ENCODE measurements at places on chromosomes 12 and 14.

- no peak for DNase-seq
These were observed 56.5 kb upstream of the KCNH3 start for GRCh38 chr12:49482095-49483051.

- no peak for DNase-seq
These were observed 150.9 kb upstream of the PLEKHG7 start for GRCh38 chr12:92551853-92552397.

- DNase-seq, result peak; percentile 75
These were observed 699.7 kb upstream of the TBX3 start for GRCh38 chr12:115383668-115384067.

DNA sequence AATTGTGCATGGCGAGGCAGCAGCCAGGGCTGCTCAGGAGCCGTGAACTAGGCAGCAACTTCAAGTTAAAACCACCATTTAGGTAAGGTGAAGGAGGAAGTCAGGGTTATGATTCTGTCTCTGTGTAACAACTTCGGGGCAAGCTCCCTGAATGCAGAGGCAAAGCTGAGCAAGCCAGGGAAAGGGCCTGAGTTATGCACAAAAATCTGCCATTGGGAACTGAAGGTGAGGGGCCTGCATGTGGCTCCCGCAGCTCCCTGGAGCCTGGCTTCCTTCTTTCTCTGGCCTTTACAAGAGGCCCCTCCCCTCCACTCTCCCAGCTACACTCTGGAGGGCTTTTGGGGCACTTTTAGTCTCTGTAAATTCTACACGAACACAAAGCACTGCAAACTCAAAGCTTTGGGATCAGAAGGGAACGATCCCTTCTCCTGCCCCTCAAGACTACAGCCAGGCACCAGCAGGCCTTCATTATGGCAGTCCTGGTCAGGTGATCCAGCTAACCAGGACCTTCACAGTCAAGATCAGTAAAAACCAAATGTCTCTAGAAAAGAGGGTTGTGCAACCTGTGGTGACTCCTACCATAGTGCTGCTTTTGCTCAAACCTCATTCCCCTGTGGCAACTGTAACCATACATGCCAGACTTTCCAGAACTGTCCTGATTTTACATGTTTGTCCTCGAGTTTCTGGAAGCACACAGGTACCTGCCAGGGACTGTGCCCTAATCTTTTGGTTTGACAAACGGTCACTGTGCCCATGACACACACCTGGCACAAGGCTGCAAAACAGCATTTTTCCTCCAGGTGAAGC is 67.2 kb upstream of the PTGR2 start:
- no peak for DNase-seq

DNA sequence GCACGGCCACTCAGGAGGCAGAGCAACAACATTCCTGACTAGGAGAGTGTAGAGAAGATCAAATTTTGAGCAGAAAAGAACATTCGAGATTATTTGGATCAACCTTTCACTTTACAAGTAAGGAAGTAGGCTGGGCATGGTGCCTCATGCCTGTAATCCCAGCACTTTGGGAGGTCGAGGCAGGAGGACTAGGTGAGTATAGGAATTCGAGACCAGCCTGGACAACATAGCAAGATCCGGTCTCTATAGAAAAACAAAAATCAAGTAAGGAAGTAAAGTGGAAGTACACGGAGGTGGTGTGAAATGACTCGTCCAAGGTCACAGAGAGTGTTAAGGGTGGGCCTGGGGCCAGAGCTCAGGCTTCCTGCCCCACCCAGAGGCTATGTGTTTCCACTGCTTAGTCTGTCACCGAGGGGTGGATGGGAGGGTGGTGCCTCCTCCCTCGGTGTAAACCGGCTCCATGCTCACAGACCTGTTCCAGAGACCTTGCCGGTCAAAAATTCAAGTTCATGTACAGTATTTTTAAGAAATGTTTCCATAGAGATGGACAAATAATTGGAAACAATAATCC is 51.9 kb downstream of the MAP1LC3B2 start:
- DNase-seq, result no peak

DNA sequence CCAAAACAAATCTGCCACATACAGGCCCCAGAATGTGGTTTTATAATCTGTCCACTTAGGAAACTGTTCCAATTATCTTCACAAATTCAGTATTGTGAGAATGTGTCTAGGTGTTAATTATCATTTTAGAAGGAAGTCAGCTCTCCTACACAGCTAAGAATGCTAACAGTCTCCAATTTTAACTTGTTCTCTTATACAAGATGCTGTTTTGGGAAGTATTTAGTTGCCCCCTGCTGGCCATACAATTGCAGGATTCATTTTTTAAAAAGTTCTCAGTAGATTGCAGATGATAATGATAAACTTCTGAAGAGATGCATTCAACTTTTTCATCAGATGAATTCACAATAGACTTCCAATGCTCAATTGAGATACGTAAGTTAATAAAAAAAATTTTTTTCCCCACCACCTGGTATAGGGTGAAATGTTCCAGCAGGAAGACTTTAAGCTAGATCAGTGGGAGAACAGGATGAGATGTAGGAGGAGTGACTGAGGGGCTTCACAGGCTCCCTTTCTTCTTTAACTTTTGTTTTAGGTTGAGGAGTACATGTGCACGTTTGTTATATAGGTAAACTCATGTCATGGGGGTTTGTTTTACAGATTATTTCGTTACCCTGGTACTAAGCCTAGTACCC is 27.3 kb upstream of the OSBPL8 start:
- no peak for DNase-seq

- DNase-seq, result no peak
These were observed 39.7 kb downstream of the KRT80 start for GRCh38 chr12:52151837-52152783.

DNA sequence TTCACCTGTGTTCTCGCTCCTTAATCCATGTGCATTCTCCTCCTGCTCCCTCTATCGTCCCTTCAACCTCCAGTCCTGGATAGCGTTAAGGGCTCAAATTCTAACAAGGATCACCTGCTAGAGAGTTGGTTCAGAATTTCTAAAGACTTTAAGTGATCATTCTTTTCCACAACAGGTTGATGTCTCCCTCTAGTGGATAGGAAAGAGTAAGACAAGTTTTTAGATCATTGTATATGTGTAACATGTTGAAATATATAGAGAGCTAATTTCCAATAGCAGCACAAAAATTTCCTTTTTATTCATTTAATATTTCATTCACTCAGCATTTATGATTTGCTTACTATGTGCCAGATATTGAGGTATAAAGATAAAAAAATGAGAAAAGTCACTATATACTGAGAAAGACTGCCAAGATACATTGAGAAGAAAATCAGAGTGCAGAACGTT is 9.3 kb upstream of the ESR2 start:
- DNase-seq, result no peak

- DNase-seq, result no peak
These were observed 326.5 kb downstream of the NAV3 start for GRCh38 chr12:78157199-78157598.

DNA sequence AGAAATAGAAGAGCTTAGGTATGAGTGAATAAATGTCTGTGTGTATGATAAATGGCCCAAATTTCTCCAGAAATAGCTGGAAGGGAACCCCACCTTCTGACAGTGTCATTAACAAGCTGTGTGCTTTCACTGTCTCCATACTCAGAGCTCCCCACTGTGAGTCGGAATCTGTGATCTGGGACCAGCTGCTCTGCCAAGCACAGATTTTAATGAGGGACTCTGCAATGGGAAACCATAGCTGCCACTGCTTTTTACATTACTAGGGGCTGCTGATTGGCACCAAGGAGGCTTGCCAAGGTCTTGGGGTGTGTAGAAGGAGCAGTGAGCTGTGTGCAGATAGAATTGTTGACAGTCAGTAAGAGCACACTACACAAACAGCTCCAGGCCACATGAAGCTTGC is 244.2 kb upstream of the CCDC196 start:
- no peak for DNase-seq

DNA sequence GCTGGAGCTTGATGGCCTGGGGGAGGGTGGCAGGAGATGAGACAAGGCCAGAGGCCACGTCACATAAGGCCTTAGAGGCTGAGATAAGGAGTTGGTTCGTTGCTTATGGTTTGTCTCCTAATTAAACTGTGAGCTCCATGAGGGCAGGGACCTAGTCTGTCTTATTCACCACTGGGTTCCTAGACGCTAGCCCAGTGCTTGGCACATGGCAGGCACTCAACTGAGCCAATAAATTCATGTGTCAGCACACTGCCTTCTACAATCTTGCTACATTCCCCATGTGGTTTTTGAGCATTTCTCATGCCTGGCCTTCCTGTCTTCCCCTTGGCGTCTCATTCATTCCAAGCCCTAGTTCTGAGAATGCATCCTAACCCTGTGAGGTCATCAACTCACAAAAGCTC is 92.5 kb upstream of the MED13L start:
- DNase-seq, result peak; percentile 72

GRCh38 chr14:39266525-39266870 is 32.8 kb downstream of the MIA2 start:
- no peak for DNase-seq

- no peak for DNase-seq
These were observed 376.4 kb upstream of the DDHD1 start for GRCh38 chr14:53529519-53529918.

- no peak for DNase-seq
These were observed 99.0 kb downstream of the KCNH5 start for GRCh38 chr14:62946221-62946620.

DNA sequence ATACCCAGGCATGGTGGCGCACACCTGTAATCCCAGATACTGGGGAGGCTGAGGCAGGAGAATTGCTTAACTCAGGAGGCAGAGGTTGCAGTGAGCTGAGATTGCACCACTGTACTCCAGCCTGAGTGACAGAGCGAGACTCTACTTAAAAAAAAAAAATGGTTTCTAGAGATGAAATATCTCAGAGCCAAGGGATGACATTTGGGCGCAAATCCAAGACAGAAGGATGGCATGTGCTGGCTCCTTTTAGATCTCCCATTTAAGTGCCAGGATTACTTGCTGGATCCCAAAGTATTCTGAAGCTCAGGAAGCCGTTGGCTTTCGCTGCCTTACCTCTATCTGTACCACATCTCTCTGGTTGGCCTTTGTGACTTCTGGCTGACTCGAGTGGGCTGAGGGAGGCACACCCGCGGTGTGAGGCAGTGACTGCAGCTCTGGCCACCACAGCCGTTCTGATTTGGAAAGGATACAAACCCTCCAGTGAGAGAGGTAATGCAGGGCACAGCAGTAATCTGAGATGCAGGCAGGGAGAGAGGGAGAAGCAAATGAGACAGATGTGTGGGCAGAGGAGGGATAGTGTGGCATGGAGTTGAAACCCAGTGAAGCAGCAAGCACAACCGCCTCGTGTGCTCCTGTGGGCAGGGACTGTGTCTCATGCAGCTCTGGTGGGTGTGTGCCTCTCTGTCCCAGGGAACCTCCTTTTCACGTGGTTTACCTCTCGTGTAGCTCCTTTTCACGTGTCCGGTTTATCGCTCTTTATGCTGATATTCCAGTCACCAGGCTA is 4.9 kb downstream of the B4GALNT3 start:
- DNase-seq, result no peak

- no peak for DNase-seq
These were observed 878.9 kb upstream of the SEL1L start for GRCh38 chr14:82412545-82412944.

GRCh38 chr12:83739607-83740006 is 1052.9 kb downstream of the TMTC2 start:
- no peak for DNase-seq

- no peak for DNase-seq
These were observed 40.0 kb downstream of the KIF21A start for GRCh38 chr12:39402922-39403321.

DNA sequence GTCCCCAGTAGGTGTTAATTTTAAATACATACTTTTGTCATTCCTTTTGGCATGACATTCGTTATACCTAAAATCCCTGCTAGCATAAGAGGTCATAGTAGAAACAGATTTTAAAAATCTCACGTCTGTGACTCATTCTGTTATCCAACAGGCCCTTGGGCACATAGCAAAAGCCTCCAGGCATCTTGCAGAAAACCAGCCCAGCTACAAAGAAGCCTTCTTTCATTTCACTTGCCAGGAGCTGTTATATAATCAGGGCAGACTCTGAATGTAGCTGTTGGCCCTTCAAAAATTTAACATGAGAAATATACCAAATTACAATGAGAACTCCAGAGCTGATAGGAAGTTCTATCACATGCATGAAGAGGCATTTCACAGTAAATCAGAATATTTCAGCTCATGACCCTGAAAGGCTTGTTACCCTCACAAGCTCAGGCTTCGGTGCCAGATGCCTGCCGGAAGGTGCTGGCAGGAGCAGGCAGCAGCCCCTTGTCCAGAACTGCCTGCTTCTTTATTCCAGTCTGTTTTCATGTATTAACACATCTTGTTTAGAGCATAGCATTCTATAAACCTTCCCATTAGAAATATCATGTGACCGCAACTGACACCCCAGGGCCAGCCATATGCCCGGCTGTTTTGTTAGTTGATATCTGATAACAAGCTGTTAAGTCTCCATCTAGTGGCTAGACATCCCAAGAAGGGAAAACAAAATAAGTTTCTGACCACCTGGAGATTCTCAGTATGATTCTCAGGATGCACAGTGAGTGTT is 17.8 kb downstream of the E2F7 start:
- DNase-seq, result no peak

GRCh38 chr12:110343114-110343513 is 60.4 kb downstream of the ANAPC7 start:
- no peak for DNase-seq

DNA sequence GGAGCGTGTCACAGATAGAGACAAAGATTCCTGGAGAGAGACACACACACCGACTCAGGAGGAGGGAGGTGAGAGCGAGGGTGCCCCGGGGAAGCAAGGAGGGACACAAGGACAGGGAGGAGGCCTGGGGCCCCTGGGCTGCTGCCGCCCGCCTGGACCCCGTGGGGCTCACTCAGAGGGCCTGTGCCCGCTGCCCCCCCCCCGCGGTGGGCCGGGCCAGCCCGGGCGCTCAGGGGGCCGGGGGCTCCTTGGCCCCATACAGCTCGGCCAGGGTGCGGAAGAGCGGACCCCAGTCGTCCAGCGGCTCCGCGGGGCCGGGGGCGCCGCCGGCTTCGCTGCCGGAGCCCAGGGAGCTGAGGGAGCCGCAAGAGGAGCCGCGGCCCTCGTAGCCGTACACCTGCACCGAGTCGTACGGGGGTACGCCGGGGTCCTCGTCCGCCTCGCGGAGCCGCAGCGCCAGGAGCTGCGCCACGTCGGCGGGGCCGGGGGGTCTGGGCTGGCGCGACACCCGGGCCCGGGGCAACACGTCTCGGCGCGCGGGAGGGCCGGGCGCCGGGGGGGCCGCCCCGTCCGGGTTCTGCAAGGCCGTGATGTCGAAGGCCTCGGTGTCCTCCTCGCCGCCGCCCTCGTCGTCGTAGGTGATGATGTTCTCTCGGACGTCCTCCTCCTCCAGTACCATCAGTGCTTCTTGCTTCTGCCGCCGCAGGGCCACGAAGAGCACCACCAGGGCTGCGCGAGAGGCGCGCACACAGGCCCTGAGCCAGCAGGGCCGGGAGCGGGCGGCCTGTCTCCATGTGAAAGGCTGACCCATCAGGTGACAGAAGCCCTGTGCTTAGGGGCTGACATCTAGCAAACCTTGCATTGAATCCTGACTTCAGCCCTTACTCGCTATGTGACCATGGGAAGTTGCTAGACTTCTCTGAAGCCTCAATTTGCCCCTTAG is 6.0 kb downstream of the PSMB11 start:
- DNase-seq, result no peak

DNA sequence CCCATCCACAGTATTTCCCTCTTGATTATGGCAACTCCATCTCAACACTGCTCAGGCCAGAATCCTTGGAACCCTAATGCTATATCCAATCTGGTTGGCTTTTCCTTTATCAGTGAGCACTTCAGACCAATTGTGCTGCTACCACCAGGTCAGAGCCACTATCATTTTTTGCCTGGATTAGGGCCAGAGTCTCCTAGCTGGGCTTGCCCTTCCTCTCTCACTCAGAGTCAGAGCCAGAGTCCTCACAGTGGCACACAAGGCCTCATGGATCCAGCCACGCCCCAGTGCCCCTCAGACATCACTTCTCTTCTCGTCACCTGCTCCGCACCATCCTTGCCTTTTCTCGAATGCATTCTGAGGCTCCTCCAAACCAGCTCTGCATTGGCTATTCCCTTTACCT is 211.1 kb downstream of the ANO6 start:
- no peak for DNase-seq

All from skeletal muscle cell (primary cell).